CD4-positive, alpha-beta T cell (primary cell): ENCODE measurements at places on chromosomes 1 and 21. TPM values are rescaled to one million over a fixed set of nuclear protein-coding genes. Genes with fewer than 3 reads are reported as not detected.

PDE4B gene
- 155 TPM for total RNA-seq

ARHGEF16 gene
- total RNA-seq = 0.11 TPM

MYCL gene
- 0.08 TPM for total RNA-seq

TMEM61 gene
- total RNA-seq = not detected

FOXD3 gene
- total RNA-seq = not detected

DCST1 gene
- 0.39 TPM for total RNA-seq

TMEM69 gene
- total RNA-seq = 5.6 TPM

KCNJ6 gene
- not detected for total RNA-seq

IFFO2 gene
- 106 TPM for total RNA-seq

PPIAL4G gene
- total RNA-seq = 0.11 TPM

ZBTB40 gene
- total RNA-seq = 28.4 TPM

SERINC2 gene
- total RNA-seq = not detected

PLA2G2F gene
- total RNA-seq = not detected
